ENCODE measurements at places on chromosomes 3 and 15. TPM values are rescaled to one million over a fixed set of nuclear protein-coding genes. Genes with fewer than 3 reads are reported as not detected.

DNA sequence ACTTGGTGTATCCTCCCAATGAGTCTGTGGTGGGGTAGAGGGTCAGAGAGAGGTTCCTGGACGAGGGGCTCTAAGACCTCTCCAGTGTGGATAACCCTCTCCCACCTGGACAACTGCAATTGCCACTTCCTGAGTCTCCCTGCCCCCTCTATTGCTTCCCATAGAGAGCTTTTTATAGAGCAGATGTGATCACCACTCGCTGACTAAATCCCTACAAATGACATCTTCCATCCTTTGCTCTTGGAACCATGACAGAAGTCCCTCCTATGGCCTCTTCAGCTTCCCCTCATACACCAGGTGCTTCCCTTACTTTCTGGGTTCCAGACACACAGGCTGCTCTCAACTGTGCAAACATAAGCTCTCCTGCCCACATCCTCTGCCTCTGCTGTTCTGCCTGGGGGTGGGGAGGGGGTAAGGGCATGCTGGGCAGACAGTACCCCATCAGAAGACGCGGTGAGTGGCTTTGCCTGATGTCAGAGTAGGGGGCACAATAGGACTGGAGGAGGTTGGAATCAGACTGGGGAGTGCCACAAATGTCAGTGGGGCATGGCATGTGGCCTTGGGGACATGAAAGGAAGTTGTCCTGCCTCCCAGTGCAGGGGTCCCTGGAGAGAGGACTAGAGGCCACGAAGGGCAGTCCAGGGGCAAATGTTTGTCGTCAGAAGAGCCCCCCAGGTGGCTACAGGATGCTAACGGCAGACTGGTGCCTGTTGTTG lies 15.2 kb downstream of the ITIH3 start:
- H3K36me3 ChIP-seq = no peaks in the 10 kb centered on the region
- H3K4me3 ChIP-seq = no peak overlapping the region
- no peak for DNase-seq
- no peaks in the 10 kb centered on the region for H3K4me1 ChIP-seq
- peaks cover 6% of the 10 kb centered on the region for H3K27me3 ChIP-seq

DNA sequence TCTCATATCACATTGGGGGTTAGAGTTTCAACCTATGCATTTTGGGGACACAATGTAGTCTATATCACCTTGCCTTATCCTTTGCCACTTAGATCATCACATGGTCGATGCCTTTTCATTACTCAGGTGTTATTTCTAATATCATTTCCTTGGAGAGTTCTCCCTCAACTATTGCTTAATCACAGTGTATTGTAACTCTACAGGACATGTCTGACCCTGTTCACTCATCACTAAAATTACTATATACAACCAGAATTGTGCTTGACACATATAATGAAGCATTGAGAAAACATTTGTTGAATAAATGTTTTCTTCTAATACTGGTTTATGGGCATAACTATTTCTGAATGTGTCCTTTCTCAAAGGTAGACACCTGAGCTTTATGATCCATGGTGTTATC lies 207.4 kb downstream of the EPHA6 start:
- H3K27me3 ChIP-seq = no peaks in the 10 kb centered on the region
- H3K36me3 ChIP-seq = no peaks in the 10 kb centered on the region
- H3K4me3 ChIP-seq = no peak overlapping the region
- DNase-seq = no peak
- H3K4me1 ChIP-seq = no peaks in the 10 kb centered on the region

GRCh38 chr15:68220967-68221366 lies 8.6 kb downstream of the CLN6 start:
- H3K27ac ChIP-seq = no peak overlapping the region
- no peaks in the 10 kb centered on the region for H3K27me3 ChIP-seq
- peaks cover 14% of the 10 kb centered on the region for H3K4me1 ChIP-seq
- no peak for DNase-seq

GRCh38 chr15:64515196-64515595 lies 54.8 kb downstream of the ZNF609 start:
- peaks cover 8% of the 10 kb centered on the region for H3K36me3 ChIP-seq
- no peak overlapping the region for H3K4me3 ChIP-seq
- H3K4me1 ChIP-seq = peaks cover 13% of the 10 kb centered on the region
- H3K27ac ChIP-seq = no peak overlapping the region

GRCh38 chr3:78349571-78349970 lies 1309.7 kb downstream of the ROBO2 start:
- H3K36me3 ChIP-seq = no peaks in the 10 kb centered on the region
- no peak for DNase-seq
- no peaks in the 10 kb centered on the region for H3K27me3 ChIP-seq

DNA sequence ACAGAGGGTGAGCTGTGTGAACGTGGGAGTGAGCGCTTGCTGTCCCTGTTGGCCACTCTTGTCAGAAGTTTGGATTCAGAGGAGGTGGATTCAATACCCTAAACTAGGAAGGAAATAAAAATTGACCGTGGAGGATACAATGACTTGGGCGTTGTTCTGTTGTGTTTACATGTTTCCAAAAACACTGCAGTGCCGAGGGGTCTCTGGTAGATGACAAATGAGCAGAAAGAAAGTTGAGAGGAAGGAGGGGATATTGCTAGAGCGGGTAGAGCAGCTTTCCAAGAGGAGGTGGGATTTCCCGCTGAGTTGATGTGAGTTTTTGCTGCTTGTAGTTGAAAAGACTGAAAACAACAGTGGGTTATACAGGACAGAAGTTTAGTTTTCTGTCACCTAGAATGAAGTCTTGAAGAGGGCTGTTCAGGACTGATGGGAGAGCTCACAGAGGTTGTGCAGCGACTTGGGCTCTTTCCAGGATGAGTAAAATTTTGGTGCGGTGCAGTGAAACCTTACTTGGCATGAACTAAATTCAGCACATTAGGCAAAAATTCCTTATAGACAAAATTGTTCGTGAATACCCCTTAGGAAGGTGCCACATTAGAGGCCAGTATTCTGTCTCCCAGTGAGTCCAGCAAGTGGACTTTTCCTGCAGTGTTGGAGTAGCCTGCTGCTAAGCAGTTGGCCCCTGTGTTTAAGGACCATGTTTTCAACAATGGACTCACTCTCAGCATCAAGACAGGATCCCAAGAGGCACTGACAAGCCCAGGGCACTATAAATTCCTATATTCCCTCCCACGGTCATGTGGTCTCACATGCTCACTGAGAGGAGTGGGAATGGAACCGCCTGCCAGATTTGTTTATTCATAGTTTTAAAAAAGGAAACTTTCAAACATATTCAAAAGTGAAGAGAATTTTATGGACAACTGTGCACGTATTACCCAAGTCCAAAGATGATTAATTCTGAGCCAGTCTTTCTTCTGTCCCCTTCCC lies 435.0 kb upstream of the C2CD4B start:
- no peak overlapping the region for H3K27ac ChIP-seq
- no peaks in the 10 kb centered on the region for H3K36me3 ChIP-seq
- no peaks in the 10 kb centered on the region for H3K4me1 ChIP-seq
- H3K27me3 ChIP-seq = peaks cover 18% of the 10 kb centered on the region
- H3K4me3 ChIP-seq = no peak overlapping the region
- DNase-seq = no peak

GRCh38 chr15:76335307-76336253 lies 993 bp upstream of the ISL2 start:
- H3K4me3 ChIP-seq = peak overlapping the region; percentile 83
- peak; percentile 53 for DNase-seq
- peaks cover 45% of the 10 kb centered on the region for H3K27me3 ChIP-seq
- peak overlapping the region; percentile 83 for H3K27ac ChIP-seq
- peaks cover 16% of the 10 kb centered on the region for H3K36me3 ChIP-seq

DNA sequence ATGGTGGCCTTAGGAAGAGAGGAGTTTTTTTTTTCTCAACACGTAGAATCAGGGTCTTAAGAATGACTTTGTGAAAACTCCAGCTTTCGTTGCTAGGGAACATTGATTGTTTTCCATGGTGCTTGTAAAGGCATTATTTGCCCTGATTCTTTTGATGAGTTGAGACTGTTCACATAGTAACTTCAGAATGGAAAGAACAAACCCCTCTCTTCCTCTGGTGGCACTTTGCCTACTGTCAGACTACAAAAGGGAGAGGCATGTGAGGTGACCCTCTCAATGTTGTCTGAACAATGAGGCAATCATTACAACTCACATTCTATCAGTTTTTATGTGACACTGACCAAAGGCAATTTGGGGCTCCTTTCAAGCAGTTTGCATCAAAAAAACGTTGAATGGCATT lies 477.8 kb downstream of the FGF12 start:
- no peaks in the 10 kb centered on the region for H3K4me1 ChIP-seq
- H3K36me3 ChIP-seq = no peaks in the 10 kb centered on the region
- H3K4me3 ChIP-seq = no peak overlapping the region
- H3K27ac ChIP-seq = no peak overlapping the region

DNA sequence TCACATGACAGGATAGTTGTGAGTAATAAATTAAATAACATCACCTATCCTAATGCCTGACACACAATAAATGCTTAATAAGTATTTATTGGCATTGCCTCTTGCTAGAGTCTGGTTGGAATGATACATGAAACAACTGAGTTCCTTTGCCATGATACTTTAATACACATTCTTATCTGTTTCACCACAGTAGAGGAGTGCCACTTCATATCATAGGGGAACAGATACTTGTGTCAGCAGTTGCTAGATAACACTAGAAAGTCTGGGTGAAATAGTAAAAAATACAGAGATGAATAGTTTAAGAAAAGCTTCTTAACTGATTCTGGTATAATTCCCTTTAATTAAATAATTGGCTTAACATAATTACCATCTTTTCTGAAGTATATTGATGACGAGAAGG lies 380.0 kb upstream of the GOLIM4 start:
- no peaks in the 10 kb centered on the region for H3K4me1 ChIP-seq
- no peaks in the 10 kb centered on the region for H3K36me3 ChIP-seq
- no peak for DNase-seq

DNA sequence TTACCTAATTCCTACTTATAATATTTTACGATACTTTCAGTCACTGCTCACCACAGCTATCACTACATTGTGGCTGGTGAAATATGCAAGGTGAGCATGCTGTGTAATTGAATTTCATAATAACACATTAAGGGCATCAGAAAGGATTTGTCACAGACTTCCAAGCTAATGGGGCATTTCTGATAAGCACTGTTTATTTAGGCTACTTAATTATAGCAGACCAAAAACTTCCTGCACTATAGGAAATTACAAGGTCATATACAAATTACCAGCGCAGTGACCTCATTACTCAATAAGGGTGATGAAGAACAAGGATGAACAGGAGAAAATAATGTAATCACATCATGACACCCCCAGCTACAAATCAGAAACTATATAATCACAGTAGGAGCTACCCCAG lies 88.6 kb upstream of the FAM3D start:
- no peaks in the 10 kb centered on the region for H3K4me1 ChIP-seq
- H3K27ac ChIP-seq = no peak overlapping the region
- peaks cover 1% of the 10 kb centered on the region for H3K27me3 ChIP-seq
- no peaks in the 10 kb centered on the region for H3K36me3 ChIP-seq
- H3K4me3 ChIP-seq = no peak overlapping the region

DNA sequence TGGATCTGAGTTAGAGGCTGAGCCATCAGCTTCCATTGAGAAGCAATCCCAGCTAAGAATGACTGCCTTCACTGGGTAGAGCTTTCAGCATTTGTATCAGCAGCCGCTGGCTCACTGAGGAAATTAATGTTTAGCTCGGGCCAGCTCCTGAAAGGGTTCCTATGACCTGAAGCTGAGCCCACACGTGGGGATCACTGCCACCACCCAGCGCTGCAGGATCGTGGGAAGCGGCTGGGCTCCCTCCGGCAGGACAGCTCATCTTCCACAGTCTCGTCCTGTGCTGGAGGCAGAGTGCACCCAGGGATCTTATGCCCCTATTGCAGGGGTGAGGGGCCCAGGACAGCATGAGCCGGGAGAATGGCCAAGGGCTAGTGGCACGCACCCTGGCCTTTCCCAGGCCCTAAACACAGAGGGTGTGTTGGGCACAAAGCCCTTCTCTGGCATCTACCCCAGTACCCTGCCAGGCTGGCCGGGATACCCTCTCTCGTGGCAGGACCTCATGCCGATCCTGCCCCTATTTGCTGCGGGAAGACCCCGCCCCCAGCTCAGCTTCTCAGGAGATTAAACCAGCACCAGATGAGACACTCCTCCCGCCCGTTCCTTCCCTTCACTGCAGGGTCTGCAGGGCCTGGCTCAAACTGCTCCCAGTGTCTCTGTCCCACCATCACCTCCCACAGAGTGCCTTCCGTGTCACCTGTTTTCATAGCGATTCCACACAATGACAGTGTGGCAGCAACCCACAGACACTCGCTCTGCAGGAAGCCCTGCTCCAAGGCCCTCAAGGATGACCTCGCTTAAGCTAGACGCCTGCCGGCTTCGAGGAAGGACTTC lies 28.5 kb downstream of the KLHL25 start:
- peak overlapping the region; percentile 16 for H3K27ac ChIP-seq
- no peaks in the 10 kb centered on the region for H3K36me3 ChIP-seq
- H3K27me3 ChIP-seq = no peaks in the 10 kb centered on the region
- no peak overlapping the region for H3K4me3 ChIP-seq
- no peak for DNase-seq

- H3K4me3 ChIP-seq = no peak overlapping the region
- H3K27me3 ChIP-seq = peaks cover 31% of the 10 kb centered on the region
- H3K36me3 ChIP-seq = no peaks in the 10 kb centered on the region
- DNase-seq = no peak
- H3K4me1 ChIP-seq = no peaks in the 10 kb centered on the region
- no peak overlapping the region for H3K27ac ChIP-seq
These were observed 4.8 kb downstream of the PAQR5 start for GRCh38 chr15:69303337-69304181.

DNA sequence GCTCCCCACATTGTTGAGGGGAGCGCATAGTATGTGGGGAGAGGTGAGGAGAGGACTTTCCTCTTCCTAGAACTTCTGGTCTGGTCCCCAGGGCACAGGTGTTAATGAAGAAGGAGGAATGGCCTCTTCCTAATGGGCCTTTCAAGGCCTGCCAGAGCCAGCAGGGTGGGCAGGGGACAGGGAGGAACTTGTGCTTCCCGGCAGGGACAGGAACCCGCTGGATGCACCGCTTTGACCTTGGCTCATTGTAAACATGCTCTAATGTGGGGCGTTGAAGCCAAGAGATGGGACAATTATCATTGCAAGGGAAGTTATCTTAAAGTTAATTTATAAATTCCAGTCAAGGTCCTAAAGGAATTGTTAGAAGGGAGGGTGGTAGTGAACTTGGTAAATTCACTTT lies 21.0 kb upstream of the CHRNB4 start:
- H3K36me3 ChIP-seq = no peaks in the 10 kb centered on the region
- H3K27ac ChIP-seq = no peak overlapping the region
- peaks cover 2% of the 10 kb centered on the region for H3K4me1 ChIP-seq
- no peak overlapping the region for H3K4me3 ChIP-seq

- DNase-seq = no peak
- no peaks in the 10 kb centered on the region for H3K4me1 ChIP-seq
- no peaks in the 10 kb centered on the region for H3K36me3 ChIP-seq
- no peak overlapping the region for H3K27ac ChIP-seq
- no peak overlapping the region for H3K4me3 ChIP-seq
- no peaks in the 10 kb centered on the region for H3K27me3 ChIP-seq
These were observed 370.4 kb downstream of the TUSC7 start for GRCh38 chr3:117079997-117080396.

Gene LOXL1
- total RNA-seq = 10.9 TPM

Gene DUOX1
- total RNA-seq = 0.08 TPM

Gene C3orf22
- total RNA-seq = not detected

Gene FANCD2OS
- total RNA-seq = not detected

Gene GREM1
- total RNA-seq = not detected

Gene CNTN6
- total RNA-seq = not detected

Gene AGBL1
- total RNA-seq = not detected

Gene ESYT3
- 0.50 TPM for total RNA-seq

Gene SEMA3F
- total RNA-seq = not detected
